ENCODE measurements at places on chromosomes 5 and 9. TPM values are rescaled to one million over a fixed set of nuclear protein-coding genes. Genes with fewer than 3 reads are reported as not detected.

- DNase-seq: no peak
These were observed 20.5 kb upstream of the NDST1 start for GRCh38 chr5:150487199-150488061.

DNA sequence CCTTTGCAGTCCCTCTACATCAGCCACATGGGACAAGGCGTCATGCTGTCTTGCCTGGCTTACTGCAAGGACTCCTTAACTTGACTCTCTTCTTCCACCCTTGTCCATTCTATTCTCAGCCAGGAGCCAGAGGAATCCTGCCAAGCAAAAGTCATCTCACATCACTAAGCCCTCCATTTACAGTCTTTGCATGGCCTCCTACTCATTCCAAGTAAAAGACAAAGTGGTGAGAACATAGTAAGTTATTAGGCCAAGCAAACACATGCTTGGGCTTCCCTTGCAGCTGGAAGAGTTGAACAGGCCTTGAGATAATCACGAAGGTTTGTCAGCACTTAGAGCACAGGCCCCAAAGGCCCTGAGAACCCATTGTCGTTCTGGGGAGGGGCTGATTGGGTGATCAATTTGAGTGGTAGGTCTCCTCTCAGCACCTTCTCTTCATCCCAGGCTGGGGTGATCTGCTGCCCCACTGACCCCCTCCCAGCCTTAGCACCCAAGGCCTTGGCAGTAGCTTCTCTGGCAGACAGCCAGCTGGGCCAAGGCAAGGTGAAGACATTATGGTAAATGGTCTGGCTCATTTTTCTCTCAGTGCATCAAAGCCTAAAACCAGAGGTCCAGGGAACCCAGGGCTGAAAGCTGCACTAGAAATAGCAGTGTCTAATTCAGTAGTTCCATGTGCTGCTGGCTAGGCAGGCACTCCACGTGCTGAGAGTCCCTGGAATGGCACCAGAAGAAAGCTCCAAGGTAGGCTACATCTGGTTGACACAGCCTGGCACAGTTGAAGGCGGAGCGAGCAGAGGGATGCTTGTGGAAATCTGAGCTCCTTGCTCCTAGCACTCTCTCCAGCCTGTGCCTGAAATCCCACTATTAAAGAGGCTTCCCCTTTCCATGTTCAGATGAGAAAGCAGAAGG lies 121.4 kb downstream of the ASTN2 start:
- no peak for DNase-seq

DNA sequence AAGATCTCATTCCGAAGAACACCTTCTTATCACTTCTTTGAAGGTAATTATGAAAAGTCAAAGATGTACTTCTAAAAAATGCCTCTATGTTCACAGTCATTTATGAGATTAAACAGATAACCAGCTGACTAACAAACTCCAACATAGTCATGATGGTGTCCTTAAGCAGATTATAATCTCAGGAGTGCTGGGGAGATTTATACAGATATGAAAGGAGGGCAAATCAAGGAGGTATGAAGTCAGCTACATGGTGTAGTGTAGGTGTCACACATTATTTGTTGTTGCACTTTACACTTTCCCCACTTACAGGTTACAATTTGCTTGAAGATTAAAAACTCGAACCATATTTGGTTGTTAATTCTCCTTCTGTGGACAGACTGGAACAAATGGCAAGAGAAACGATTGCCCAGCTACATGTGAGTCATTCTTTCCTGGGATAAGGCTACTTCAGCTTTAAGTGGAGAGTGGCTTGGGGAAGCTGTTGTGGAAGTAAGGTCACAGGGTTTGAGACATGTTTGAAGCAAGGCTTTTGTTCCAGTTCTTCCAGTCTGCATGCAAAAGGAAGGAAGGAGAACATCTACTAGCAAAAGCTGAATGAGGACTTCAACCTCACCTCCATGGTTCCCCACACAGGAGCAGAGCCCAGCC lies 320.1 kb downstream of the ADGRV1 start:
- no peak for DNase-seq

DNA sequence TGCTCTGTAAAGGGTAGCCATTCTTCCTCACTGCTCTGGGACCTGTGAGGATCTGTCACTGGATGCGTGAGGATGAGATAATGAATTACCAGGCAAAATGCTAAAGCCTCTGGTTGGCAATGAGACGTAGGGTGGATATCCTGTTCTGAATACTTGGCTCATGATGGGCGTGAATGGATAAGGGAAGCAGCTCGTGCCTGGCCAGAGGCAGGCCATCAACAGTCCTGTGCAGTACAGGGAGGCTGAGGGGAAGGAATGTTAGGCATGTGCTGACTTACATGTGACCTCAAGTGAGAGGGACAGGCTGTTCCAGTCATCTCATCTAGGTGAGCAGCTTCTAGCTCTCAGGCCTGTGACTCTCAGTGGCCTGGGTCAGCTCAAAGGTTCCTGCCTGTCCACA lies 172.8 kb downstream of the CARTPT start:
- DNase-seq: no peak

DNA sequence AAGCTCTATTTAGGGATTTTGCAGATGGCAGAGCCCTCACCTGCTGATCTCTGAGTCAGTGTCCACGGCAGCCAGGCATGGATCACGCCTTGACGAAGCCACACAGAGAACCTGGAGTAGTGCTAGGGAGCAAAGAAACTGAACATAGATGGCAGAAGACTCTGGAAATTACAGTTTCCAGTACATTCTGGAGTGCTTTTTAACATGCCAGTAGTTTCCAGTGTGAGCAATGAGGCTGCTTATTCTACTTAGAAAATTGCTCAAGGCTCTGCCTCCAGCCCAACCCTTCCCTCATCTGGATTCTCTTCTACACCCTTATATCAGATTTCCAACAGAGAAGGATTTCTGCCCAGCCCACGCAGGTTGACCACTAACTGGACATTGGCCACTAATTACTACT lies 203.3 kb downstream of the ADAMTS12 start:
- no peak for DNase-seq

GRCh38 chr5:91072881-91073280 lies 310.2 kb downstream of the ARRDC3 start:
- DNase-seq: no peak

DNA sequence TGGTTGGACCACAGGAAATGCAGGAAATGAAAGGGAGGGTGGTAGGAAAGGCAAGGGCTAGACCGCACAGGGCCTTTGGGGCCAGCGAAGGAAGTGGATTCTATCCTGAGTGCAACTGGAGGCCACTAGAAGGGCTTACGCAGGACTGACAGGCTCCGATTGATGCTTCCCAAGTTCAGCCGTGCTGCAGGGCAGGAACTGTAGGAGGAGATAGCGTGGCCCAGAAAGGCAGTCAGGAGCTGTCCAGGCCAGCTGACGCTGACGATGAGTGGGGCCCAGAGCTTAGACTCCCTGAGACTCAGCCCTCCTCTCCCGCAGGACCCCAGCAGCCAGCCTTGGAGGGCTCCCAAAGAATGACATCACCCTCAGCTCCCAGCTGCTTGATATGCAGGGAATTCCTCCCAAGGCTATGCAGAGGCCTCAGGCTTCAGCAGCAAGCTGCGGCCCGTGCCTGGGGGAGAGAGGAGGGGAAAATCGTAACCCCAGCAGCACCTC lies 48.8 kb downstream of the KCNIP1 start:
- DNase-seq: peak; percentile 89

DNA sequence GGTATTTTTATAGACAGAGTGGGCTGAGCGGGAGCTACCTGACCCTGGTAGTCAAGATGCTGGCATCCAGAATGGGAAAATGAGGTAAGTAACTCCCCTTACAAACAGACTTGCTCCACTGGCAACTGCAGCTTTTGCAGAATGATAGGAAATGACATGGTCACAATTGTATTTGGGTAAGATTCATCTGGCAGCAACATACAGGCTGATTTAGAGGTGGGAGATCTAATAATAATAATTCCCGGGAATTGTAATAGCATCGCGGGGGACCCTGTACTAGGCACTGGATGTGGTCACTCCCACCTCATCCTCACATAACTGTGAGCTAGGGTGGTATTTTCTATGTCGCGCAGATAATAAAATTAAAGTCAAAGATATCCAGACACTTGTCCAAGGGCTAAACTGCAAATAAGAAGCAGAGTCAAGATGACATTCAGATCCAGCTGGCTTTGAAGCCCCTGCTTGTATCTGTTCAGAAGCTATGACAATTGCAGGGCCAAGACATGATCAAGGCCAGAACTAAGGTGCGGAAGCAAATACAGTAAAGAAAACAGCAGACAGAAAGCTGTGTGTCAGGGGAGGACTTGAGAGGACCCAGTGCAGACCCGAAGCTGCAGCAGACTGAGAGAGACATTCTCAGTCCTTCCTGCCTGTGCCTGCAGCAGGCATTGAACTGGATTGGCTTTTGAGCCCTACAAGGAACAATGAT lies 507.2 kb downstream of the BNC2 start:
- DNase-seq: no peak

GRCh38 chr9:80673496-80673895 lies 1015.9 kb downstream of the TLE1 start:
- no peak for DNase-seq

DNA sequence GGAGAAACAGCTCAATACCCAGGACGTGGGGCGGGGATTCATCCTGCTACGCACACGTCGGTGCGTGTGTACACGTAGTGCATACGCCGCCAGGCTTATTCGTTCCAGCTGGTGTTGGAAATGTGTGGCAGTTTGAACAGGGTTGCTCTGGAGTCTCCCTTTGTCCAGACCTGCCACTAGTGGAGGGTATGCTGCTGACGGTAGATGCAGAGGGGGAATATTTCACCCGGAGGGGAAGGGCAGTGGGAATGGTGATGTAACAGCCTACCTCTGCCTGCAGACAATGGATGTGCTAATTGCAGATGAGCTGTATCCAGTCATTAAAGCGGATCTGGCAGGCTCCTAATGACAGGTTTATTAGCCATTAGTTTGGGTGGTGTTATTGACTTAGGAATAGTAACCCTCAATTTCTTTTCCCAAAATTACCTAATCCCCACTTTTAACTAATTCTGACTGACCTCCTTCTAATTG lies 142.7 kb downstream of the PAX5 start:
- peak; percentile 10 for DNase-seq

GRCh38 chr9:78893774-78894401 lies 597.0 kb downstream of the PSAT1 start:
- no peak for DNase-seq

- no peak for DNase-seq
These were observed 18.4 kb downstream of the RUFY1 start for GRCh38 chr5:179568721-179569120.

DNA sequence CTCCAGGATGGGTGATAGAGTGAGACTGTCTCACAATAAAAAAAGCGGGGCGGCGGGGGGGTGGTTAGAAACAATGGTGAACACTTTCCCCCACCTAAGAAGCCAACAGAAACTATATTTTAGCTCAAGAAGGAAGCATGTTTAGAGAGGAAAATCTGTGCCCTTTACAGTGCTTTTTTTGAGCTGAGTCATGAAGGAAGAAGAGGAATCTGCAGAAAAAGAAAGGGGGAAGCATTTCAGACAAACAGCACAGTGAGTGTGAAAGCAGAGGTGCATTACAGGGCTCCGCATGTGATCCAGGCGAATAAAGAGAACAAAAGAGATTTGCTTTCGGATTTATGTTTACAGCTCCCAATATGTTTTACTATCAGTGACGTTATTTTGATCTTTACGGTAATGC lies 1504.6 kb upstream of the WWC1 start:
- no peak for DNase-seq

DNA sequence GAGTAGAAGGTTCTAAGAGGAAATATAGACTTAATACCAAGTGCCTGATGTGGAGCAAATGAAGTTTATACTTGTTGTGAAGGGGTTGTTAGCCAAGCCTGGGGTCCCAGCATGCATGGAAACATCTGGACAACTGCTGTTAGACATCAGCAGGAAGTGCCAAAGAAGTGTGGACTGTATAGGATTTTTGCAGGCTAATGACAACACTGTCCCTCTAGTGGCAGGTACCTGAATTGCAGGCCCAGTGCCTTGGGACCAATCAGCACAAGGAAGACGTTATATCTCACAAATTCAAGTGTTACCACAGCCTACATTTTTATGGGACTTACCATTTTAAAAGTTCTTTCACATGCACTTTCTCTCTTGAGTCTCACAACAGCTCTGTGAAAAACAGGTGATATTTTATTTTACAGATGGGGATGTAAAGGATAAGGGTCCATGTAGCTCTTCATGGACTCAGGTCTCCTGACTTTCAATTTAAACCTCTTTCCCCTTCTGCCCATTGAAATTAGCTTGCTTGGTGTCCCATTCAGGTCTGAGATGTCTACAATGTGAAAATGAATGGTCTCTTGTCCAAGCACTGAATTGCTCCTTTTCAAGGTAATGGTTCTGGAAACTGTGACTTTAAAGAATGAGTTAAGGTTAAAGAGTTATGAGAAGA lies 89.0 kb upstream of the MAP1B start:
- DNase-seq: no peak

GRCh38 chr5:101673120-101673519 lies 623.0 kb downstream of the SLCO4C1 start:
- no peak for DNase-seq

DNA sequence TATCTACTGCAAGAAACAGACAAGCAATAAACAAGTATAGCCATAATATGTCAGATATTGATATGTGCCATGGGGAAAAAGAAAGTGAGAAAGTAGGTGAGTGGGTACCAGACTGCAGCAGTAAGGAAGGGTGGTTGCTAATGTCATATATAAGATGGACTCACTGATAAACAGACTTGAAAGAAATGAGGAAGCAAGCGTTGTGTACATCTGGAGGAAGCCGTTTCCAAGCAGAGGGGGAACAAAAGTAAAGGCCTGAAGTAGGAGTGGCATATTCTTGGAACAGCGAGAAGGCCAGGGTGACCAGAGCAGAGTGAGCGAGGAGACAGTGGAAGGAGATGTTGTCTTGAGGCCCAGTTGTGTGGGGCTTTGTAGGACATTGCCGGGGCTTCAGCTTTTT lies 142.2 kb upstream of the MAP3K1 start:
- no peak for DNase-seq

PSD2 gene
- 0.48 TPM for total RNA-seq

PCSK5 gene
- total RNA-seq: 25.4 TPM

PCDH12 gene
- total RNA-seq: 14.6 TPM

TICAM2 gene
- 11.9 TPM for total RNA-seq

SPINK5 gene
- 0.21 TPM for total RNA-seq

WNT8A gene
- not detected for total RNA-seq

RLN2 gene
- not detected for total RNA-seq

FOXI1 gene
- not detected for total RNA-seq

ROR2 gene
- total RNA-seq: 28.2 TPM

MED22 gene
- total RNA-seq: 17.3 TPM

LVRN gene
- total RNA-seq: 2.8 TPM

LCN2 gene
- 1.9 TPM for total RNA-seq

PCDHB3 gene
- total RNA-seq: 4.6 TPM

DDX4 gene
- total RNA-seq: 0.42 TPM
